ENCODE measurements at places on chromosomes 16 and 17.

GRCh38 chr16:47750371-47750770, 289.2 kb downstream of the PHKB start:
- DNase-seq: no peak

DNA sequence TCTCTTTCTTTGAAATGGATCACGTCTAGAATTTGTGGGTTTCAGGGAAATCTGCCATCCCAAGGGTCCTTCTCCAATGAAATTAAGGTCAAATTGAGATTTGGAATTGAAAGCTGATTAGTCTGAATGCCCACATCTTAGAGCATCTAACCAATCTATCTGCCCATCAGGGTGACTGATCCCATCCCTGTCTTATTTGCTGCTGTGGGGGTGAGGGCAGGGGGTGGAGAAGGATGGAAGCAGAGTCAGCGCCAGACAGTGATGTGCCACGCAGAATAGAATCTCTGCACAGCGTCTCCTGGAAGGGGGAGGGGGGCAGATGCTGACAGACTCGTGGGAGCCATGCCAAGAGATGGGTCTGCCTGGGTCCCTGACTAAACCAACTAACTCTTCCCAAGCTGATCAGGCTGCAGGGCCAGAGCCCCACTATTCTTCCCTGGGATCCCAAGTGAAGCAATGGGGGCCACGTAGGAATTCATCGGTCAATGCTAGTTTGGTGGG, 32.1 kb downstream of the CDK5RAP3 start:
- no peak for DNase-seq

DNA sequence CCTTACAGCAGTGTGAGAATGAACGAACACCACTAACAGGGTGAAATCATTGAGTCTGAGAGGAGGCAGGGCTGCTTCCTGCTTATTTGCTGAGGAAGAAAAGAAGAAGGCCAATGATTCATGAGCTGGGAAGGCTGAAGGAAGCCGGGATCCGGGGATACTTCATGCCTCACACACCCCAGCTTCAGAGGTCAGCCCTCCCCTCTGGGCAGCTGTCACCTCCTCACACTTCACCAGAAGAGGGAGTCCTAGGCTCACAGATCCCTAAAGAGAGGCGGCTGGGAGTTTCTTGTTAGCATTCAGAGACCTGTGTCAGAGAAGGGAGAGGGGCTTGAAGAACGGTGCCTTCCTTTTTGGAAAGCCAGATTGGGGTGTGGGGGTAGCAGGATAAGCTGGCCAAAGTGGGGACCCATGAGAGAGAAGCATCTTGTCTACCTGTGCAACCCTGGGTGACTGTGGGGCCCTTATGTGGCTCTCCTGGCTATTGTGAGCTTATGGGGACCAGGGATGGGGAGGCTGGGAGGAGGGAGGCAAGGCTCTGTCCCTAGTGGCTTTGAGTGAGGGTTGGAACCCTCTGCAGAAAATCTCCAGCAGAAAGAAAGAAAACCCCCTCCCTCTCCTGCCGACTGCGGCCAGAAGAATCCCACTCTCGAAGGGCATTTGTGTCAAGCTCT, 94.6 kb downstream of the RGS9 start:
- peak; percentile 87 for DNase-seq

DNA sequence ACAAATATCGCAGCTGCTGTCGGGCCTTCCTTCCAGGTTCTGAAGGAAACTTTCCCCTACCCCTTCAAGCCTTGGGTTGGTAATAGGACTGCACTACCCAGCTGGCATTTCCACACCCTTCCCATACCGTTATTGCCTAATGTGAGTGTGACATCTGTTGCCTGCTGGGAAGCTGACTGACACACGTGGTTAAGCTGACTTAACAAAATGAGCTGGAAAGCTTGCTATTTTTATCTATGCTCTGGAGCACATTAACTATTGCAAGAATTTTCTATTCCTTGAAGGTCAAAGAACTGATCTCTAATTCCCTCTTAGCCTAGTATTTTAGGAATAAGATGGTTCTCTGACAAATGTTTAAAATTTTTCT, 79.5 kb downstream of the PMP22 start:
- DNase-seq: peak; percentile 93

- no peak for DNase-seq
These were observed 7.3 kb downstream of the ST6GALNAC2 start for GRCh38 chr17:76578376-76578775.

- no peak for DNase-seq
These were observed 1.5 kb downstream of the MCRIP1 start for GRCh38 chr17:81831563-81831956.

Measured in AG10803 (cell line).